Left lung (tissue), 14 donors: ENCODE measurements at places on chromosomes 2 and 18.

GRCh38 chr18:48839819-48840490 is 110.8 kb downstream of the SMAD7 start:
- H3K4me3 ChIP-seq = no peak overlapping the region
- no peak for DNase-seq
- no peak overlapping the region for H3K27ac ChIP-seq
- peaks cover 6% of the 10 kb centered on the region for H3K4me1 ChIP-seq

DNA sequence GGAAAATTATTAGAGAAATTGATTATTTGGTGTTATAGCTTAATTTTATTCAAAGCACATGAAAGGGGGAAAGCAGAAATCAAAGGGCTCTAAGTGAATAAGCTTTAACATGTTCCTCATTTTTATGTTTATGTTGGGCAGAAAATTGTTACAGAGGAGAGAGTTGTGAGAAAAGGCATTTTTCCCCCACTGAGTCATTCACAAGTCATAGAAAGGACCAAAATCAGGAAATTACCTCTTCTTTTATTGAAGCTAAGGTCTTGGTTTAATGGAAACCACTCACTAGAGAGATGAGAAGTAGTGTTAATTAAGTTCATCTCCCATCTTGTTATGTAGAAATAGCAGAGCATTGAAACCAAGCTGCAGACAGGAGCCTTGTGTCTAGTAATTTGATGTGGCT is 175.3 kb upstream of the THUMPD2 start:
- no peaks in the 10 kb centered on the region for H3K36me3 ChIP-seq
- DNase-seq = no peak
- no peaks in the 10 kb centered on the region for H3K4me1 ChIP-seq
- no peaks in the 10 kb centered on the region for H3K27me3 ChIP-seq

DNA sequence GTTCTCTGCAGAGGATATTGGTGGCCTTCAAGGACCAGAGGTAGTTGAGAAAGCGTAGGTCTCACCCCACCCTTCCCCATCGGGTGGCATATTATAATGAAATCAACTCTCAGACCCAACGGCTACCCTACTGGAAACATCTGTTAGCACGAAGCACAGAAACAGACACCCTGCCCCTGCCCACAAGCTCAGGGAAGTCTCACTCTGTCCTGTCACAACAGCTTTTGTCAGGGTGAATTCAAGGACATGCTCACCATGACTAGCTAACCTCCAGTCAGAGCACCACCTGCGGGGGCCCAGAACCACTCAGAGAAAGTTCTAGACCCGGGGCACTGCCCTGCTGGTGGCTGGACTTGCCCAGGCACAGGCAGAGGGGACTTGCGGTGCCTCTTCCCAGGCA is 3.5 kb upstream of the B3GNT7 start:
- no peak overlapping the region for H3K27ac ChIP-seq
- DNase-seq = no peak
- peaks cover 47% of the 10 kb centered on the region for H3K4me1 ChIP-seq
- peaks cover 4% of the 10 kb centered on the region for H3K27me3 ChIP-seq
- H3K36me3 ChIP-seq = no peaks in the 10 kb centered on the region

DNA sequence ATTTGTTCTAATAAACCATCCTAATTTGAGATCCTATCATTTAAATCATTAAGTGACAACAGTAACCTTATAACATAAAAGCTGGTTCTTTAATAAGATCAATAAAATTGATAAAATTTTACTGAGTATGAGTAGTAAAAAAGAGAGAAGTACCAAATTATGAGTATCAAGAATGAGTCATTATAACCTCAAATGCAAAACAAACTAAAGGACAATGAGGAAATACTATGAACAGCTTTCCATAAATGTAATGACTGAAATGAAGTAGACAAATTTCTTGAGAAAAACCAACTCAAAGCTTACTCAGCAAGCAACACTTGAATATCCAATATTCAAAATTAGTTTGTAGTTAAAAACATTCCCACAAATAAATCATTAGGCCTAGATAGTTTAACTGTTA is 433.0 kb downstream of the ZEB2 start:
- no peaks in the 10 kb centered on the region for H3K36me3 ChIP-seq
- H3K4me1 ChIP-seq = no peaks in the 10 kb centered on the region
- H3K27me3 ChIP-seq = no peaks in the 10 kb centered on the region
- no peak overlapping the region for H3K4me3 ChIP-seq
- H3K27ac ChIP-seq = no peak overlapping the region

DNA sequence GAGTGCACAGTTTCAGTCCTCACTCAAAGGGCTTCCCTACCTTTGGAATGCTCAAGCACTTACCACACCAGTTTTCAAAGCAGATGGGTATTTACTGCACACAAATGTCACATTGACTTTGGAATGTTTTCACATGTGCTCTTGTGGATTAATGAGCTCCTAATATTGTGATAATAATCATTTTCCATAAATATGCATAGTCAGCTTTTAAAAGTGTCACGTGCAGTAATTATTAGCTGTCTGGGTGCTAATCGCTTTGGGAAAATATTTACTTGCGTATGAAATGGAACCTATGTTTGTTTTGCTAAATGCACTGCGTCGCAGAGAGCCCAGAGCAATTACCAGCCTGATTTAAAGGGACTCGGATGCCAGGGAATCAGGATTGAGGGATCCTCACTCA is 229.3 kb downstream of the SMAD2 start:
- H3K4me3 ChIP-seq = no peak overlapping the region
- H3K36me3 ChIP-seq = no peaks in the 10 kb centered on the region
- no peak for DNase-seq
- no peak overlapping the region for H3K27ac ChIP-seq
- H3K27me3 ChIP-seq = no peaks in the 10 kb centered on the region

GRCh38 chr2:36329251-36329650 is 26.3 kb upstream of the CRIM1 start:
- no peaks in the 10 kb centered on the region for H3K27me3 ChIP-seq
- DNase-seq = no peak
- H3K4me3 ChIP-seq = no peak overlapping the region
- no peaks in the 10 kb centered on the region for H3K36me3 ChIP-seq
- no peak overlapping the region for H3K27ac ChIP-seq

DNA sequence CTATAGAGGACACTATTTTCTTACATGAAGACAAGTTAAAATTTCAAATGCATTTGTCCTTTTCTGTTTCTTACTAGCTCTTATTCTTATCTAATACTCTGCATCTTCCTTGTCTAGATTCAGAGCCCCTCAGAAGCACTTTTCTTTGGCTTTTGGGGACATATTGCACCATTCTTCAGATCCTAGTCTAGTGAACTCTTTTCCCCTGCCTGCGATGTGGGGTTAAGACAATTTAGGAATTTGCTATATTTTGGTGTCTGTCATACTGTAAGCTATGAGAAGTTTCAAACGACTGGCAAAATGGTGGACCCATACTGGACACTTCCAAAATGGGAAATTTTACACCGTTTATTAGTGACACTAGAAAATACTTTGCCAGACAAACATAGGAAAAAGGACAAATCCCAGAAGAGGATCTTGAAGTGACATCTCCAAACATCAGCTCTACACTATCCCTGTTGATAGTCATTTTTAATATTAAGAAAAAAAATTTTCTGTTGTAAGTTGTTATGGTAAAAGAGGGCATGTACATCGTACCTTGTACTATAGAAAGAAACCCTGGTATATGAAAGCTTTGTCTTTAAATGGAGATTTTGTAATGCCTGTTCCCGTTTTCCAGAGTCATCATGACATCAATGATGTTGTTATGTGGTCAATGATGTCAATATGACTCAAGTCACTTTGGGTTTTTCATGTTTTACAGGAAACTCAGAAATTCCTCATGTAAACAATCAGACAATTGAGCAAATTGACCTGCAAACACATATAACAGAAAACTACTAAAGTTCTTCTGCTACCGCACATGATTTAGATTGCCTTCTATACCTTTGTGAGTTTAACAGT is 4.4 kb upstream of the KYNU start:
- DNase-seq = no peak
- peak overlapping the region; percentile 87 for H3K27ac ChIP-seq
- peaks cover 5% of the 10 kb centered on the region for H3K4me1 ChIP-seq
- H3K36me3 ChIP-seq = no peaks in the 10 kb centered on the region

DNA sequence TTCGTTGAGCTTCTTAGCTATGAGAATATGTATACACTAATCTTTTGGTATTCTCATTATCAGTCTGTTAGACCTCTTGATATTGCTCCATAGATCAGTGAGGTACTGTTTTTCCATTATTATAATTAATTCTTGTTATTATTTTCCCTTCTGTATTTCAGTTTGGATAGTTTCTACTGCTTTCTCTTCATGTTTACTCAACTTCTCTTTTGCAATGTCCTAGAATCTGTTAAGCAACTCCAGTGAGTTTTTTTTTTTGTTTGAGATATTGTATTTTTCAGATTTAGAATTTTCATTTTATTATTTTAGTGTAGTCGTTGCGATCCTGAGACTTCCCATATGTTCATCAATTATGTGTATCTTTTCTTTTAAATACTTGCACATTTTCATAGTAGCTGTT is 260.8 kb downstream of the SETBP1 start:
- peak overlapping the region; percentile 28 for H3K27ac ChIP-seq
- no peak overlapping the region for H3K4me3 ChIP-seq
- no peaks in the 10 kb centered on the region for H3K27me3 ChIP-seq
- no peak for DNase-seq

DNA sequence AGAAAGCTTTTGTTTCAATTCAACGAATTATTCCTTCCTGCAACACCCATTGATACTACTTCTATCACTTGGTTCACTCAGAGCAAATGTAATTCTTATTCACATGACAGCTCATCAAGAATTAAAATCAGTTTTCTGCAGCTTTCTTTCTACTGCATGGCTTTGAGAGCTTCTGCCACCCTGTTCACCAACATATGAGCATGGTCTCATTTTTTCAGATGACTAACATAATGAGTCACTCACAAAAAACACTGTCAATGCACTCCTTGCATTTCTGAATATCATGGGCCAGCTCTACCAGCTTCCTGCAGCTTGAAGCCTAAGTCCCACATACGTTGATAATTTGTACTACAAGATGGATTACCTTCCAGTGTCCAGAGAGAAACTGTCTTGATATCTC is 342.9 kb downstream of the LRATD1 start:
- H3K4me1 ChIP-seq = no peaks in the 10 kb centered on the region
- no peaks in the 10 kb centered on the region for H3K27me3 ChIP-seq
- H3K27ac ChIP-seq = no peak overlapping the region
- DNase-seq = no peak

DNA sequence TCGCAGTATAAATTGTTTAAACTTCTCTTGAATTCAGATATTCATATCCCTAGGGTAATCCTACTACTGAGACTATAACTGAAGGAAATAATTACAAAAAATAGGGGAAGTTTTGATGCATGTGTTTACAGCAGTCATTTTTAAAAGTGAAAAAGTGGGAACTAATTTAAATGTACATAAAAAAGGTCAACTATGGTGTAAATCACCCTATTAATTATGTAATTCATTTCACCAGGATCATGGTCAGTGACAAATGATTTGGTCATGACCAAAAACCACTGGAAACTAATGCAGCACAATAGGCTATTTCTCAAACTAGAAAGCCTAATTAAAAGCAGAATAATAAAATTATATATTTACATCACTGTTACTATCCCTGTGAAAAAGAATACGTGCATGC is 5.0 kb upstream of the CNGA3 start:
- peaks cover under 1% of the 10 kb centered on the region for H3K4me1 ChIP-seq
- H3K27me3 ChIP-seq = peaks cover 15% of the 10 kb centered on the region
- H3K27ac ChIP-seq = no peak overlapping the region
- no peaks in the 10 kb centered on the region for H3K36me3 ChIP-seq
- DNase-seq = no peak
- H3K4me3 ChIP-seq = no peak overlapping the region

DNA sequence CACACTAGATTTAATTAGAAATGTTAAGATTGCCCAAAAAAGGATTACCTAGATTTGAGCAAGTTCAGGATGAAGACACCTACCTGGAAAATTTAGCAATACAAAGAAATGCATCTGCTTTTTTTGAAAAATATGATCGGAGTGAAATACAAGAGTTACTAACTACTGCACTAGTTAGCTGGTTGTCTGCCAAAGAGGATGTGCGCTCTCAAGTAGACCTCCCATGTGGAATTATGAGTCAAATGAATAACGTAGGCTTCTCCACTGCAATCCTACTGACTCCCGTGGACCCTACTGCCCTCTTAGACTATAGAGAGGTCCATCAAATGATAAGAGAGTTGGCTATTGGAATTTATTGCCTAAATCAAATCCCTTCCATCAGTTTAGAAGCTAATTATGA is 2.0 kb downstream of the ANKAR start:
- peaks cover 4% of the 10 kb centered on the region for H3K36me3 ChIP-seq
- DNase-seq = no peak
- H3K4me1 ChIP-seq = no peaks in the 10 kb centered on the region

DNA sequence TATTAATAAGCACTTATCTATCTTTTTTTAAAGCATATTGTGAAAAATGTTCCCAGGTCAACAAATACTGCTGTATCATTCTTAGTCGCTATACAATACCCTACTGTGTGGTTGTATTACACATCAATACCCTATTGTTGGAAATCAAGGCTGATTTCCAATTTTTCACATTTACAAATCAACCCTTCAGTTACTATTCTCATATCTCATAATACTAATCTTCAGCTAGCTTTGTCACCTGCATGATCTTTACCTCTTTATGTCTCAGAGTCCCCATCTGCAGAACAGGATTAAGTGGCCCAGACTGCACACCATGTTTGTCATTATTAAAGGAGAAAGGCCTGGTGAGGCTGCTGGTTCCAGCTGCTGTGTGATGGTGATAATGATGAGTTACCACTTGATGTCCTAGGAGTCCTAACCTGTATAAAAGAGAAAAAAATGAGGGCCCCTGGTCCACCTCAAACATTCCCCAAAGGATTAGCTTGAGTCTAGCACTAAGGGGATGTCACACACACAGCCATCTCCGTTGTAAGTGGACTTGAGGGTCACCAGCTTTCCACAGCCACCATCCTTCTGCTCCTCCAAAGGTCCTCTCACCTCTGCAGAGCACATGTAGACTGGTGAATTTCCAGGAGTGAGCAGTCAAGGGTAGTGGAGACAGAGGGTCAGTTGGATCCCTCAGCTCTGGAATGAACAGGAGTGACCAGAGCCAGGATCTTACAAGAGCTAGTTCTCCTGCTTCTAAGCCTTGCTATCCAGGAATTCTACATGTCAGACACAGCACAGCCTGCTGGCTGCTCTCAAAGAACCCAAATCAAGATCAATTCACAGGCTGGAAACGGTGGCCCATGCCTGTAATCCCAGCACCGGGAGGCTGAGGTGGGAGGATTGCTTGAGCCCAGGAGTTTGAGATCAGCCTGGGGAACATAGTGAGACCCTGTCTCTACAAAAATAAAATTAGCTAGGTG is 36.0 kb upstream of the BIN1 start:
- no peak overlapping the region for H3K27ac ChIP-seq
- DNase-seq = no peak
- H3K4me3 ChIP-seq = no peak overlapping the region
- H3K4me1 ChIP-seq = no peaks in the 10 kb centered on the region

GRCh38 chr2:191258996-191259395 is 13.8 kb downstream of the MYO1B start:
- H3K4me1 ChIP-seq = peaks cover 14% of the 10 kb centered on the region
- no peak overlapping the region for H3K4me3 ChIP-seq
- H3K27me3 ChIP-seq = no peaks in the 10 kb centered on the region
- DNase-seq = no peak
- H3K36me3 ChIP-seq = no peaks in the 10 kb centered on the region
